ENCODE measurements at places on chromosomes 1 and 21.

DNA sequence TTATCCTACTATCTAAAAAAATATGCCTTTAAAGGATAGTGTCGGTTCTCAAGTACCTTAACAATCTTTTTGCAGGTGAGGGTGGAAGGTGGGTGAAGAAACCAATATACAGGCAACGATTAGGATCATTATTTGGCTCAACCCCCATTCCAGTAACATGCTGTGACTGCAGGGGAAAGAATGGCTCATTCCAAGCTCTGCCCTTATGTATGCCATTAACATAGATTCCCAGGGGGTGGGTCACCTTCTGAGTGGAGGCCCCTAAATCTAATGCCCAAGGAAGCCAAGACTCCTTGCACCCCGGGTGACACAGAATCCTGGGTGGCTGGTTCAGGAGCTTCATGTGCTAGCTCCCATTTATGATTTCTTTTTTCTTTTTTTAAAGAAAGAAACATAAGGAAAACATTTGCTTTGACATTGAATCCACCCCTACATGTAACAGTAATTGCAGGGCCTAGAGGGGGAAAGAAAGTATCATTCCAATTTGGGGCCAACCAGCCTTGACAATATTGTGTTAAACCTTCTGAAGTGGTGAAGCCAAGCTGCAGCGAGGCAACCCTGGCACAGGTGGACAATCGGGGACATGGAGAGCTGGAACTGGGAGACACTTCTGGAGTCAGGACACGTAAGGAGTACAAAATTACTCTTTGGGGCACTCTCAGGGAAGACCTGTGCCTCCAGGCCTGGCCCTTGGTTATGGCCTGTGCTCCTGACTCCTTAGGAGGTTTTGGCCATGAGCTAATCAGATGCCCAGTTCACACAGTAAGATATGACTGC lies 200.3 kb downstream of the PBX1 start:
- DNase-seq = no peak

GRCh38 chr21:24045775-24046215 lies 1561.5 kb downstream of the MRPL39 start:
- no peak for DNase-seq

- no peak for DNase-seq
These were observed 37.1 kb downstream of the ARHGEF16 start for GRCh38 chr1:3491291-3492246.

DNA sequence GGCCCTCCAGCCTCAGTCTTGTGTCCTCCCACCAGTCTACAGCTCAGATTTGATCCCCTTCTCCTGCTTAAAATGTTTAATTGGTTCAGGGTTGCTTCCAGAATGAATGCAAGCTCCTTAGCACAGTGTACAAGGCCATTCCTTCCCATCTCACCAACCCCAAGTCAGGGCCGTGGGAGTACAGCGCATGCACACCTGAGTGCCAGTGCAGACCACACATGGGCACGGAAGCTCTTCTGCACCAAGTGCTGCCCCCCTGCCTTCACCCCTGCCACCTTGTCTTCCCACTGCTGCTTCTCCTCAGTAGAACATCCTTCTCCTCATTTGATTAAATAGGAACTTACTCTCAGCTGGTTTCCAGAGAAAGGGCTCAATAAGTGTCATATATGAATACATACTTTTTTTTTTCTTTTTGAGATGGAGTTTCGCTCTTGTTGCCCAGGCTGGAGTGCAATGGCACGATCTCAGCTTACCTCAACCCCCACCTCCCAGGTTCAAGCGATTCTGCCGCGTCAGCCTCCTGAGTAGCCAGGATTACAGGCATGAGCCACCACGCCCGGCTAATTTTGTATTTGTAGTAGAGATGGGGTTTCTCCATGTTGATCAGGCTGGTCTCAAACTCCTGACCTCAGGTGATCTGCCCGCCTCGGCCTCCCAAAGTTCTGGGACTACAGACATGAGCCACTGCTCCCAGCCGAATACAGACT lies 9.3 kb downstream of the PMF1 start:
- DNase-seq = no peak

DNA sequence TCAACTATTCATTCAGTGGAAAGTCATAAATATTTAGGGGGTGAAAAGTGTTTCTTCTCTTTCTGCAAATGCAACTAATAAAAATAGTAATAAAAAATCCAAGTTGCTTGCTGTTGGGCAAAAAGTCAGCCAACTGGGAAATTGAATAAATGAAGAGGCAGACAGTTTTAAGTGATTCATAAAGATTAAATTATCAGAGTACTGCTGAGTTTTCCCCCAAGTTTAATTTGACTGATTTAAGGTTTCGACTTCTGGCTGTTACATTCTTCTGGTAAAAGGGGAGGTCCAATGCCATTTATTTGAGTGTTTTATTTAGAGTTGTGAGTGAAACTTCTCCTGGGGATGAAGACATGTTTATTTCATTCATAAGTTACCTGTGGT lies 125.5 kb downstream of the NTPCR start:
- DNase-seq = no peak

DNA sequence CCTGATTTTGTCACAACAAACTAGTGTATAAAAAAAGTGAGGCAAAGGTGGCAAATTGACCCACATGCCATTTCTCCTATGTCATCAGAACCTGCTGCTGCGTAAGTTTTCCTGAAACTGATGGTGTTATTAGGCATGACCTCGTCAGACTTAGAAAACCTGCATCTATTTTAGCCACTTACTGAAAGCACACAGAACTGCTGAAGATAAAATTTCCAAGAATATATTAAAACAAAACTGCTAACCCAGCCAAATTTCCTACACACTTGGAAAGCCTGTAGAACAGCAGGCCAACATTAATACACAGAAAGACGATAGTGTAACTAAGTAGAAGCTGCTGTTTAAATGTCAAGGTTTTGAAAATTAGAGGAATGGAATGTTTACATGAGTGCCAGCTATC lies 674.5 kb upstream of the CXADR start:
- DNase-seq = no peak

- no peak for DNase-seq
These were observed 27.3 kb downstream of the ZNF691 start for GRCh38 chr1:42873670-42874069.

Measured in cortex of kidney (tissue), 1 donor.